ENCODE measurements at places on chromosomes 1 and 21. TPM values are rescaled to one million over a fixed set of nuclear protein-coding genes. Genes with fewer than 3 reads are reported as not detected.

DNA sequence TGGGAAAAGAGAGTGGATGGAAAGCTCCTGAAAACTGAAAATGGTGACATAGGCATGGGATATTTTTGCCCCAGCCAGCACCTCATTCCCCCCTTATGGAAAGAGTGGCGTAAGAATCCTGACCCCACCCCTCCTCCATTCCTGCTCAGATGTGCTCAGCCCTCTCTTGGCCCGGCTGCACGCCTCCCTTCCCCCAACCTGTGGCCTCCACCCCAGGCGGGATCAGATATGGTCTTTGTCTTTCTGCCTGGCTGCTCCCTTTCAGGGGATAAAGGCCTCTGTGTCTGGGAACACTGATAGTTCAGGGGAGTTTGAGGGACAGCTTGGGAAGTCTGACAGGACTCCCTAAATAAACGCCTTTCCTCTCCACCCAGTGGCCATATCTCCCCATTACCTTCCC is 49.8 kb downstream of the KIRREL1 start:
- DNase-seq: no peak

DNA sequence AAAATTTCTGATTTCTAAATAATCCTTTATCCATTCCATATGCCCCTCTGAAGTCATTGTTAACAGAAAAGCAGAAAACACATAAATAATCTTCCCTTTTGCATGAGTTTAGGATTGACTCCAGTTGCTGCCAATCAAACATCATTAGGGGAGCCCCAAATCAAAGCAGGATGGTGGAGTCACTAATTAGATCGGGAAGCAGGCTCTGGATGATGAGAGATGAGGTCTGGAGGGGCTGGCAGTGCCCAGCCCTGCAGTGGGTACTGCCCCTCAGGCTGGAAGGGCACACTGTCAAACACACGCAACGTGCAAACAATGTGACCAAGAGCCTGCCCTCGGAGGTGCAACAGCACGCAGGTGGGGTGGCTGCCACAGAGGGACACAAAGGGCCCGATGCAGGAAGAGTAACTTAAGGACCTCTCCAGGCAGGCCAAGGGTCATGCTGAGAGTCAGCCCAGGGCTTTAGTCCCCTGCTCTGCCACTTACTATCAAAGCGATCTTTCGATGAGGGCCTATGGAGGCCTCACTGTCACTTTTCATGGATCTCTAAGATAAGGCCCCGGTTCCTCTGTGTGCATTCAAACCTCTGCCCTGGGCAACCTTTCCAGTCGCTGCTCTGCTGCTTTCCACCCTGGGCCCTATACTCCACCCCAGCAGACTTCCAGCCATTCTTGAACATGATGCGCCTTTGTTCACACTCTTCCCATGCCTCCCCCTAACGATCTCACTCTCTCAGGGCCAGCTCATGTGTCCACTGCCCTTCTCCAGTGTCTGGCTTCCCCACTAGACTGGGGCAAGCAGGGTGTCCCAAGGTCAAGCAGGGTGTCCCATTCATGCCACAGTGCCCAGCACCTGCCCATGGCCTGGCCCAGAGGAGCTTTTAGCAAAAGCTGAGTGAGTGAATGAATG is 98.9 kb downstream of the DMRTB1 start:
- no peak for DNase-seq

GRCh38 chr1:186985889-186986491 is 157.2 kb downstream of the PLA2G4A start:
- DNase-seq: no peak

DNA sequence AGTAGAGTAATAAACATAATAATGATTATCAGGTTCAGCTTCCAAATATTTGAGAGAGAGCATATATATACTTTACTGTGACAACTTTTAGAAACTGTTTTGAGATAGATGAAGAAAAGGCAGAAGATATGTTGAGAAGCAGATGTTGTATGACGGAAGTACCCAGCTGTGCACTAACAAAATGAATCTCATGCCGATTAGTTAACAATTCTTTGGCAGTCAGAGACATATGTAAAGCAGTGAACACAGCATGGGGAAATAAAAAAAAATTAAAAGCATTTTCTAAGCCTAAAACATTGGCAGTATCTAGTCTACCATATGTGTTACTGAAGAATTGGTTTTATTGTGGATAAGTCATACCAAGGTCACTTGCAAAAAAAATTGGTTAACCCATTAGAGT is 51.8 kb downstream of the MAGI3 start:
- no peak for DNase-seq

AVPR1B gene
- total RNA-seq: not detected

LAMC2 gene
- total RNA-seq: 13.9 TPM

ALX3 gene
- not detected for total RNA-seq

- no peak for DNase-seq
Observed at GRCh38 chr1:61082311-61083012, at the start of gene NFIA. NFIA (plus strand) TSS chr1:61082561.

- no peak for DNase-seq
Observed at GRCh38 chr1:220876511-220877376, 2.5 kb upstream of the HLX start.

DNA sequence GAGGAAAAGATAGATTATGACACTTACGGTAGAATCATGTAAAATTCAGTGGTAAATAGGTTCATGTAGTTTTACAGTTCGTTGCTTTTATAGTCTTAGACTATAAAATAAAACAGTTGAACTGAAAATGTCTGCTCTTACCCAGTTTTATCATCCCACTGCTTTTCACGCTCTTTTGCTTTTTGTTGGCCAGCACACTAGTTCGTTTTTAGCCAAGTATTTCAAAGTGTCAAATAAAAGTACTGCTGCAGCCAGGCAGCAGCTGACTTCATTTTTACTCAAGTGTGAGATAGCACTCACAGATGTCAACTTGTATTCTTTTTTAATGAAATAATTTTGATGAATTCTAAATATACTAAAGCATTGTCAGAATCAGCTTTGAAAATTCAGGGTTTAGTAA is 18.5 kb upstream of the BTG3 start:
- peak; percentile 37 for DNase-seq

GRCh38 chr21:37073417-37074196 is 553 bp downstream of the TTC3 start:
- DNase-seq: no peak

OR6K3 gene
- not detected for total RNA-seq

GRCh38 chr1:67642629-67643028 is 42.4 kb upstream of the GADD45A start:
- peak; percentile 77 for DNase-seq

GRCh38 chr1:227073786-227074185 is 133.7 kb downstream of the COQ8A start:
- DNase-seq: no peak

DNA sequence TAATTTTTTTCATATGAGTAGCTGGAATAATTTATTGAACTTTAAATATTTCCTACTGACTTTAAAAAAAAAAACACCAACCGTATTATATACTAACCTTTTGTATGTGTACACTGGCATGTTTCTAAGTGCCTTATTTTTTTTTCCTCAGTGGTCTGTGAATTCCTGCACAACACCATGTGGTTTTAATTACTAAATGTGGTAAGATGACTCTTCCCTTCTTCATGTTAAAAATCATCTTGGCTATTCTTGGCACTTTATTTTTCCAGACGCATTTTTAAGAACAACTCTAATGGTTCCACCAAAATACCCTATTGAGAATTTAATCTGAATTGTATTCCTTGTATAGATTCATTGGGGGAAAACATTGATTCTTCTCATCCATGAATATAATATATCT is 28.4 kb downstream of the PPP2R5A start:
- DNase-seq: no peak

RXFP4 gene
- total RNA-seq: not detected

FCN3 gene
- total RNA-seq: 2.9 TPM

DNA sequence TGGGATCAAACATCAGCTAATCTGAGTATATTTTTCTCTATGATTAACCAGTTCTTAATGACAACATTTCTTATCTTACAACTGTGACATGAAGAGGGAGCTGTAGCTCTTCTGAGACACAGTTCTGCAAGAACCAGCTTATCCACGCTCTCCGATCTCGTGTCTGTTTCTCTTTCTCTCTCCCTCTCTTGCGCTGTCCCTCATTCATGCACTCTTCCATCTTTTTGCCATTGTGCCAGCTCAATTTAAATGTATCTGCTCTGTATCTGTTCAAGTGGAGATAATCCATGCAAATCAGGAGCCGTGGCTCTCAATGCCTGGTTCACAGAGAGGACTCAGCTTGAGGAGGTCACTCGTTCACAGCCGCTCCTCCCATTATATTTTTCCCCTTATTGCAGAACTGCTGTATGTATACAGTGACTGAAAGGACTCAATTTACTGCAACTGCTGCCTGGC is 494.7 kb upstream of the ADGRL2 start:
- no peak for DNase-seq

TMEM82 gene
- total RNA-seq: not detected

DNA sequence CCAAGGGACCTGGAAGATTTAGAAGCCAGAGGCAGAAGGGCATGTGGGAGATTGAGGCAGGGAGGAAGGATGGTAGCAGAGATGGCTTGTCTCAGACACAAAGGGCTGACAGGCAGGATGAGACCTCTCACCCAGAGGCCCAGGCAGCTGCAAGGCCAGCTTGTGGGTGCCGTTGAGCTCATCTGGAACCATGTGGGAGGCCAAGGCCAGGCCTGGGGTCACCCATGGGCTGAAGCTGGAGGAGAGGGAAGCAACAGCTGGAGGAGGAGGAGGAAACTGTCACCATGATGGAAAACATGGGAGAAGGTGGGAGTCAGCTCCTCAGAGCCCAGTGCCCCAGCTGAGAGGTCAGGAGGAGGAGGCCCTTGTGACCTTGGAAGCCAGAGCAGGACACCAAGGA is 6.4 kb downstream of the CRABP2 start:
- DNase-seq: no peak

DNA sequence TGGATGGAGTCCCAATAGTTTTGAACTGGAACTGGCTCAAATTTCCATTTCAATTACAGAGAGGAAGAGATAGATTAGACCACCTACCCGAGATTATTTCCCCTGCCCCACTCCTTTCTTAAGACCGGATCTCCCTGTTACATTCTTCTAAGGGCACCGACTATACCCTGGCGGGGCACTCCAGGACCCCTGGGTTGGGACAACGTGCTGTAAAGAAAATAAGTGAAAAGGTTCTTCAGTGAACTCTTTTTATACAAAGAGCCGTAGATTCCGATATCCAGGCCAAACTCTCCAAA is 6.7 kb downstream of the NR5A2 start:
- DNase-seq: no peak

GRCh38 chr21:43317959-43318358 is 109.0 kb downstream of the SIK1 start:
- DNase-seq: no peak

DNA sequence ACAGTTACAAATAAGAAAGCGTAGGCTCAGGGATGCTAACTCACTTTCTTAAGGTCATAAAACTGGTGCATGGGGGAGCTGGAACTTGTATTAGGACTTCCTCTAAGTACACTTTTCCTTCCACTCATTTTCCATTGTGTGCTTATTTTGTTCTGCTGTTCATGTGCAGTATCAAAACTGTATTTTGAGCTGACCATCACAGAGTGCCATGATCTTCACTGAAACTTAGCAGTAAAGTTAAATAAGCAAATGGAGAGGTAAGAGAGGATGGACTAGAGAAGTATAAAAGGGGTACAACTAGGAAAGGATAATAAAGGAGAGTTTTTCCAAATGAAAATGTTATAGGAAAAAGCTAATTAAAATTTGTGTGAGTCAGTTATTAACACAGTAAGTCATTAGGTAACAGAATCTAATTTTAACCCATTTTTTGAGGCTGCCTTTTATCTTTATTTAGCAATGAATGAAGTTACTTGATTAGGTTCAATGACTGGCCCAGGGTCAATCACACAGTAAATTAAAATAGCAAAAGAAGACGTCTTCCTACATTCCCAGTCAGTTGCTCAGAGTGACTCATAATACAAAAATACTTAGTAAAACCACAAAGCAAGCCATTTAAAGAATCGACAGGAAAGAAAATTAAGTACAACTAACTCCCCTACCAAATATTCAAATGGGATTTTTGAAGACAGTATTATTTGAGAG is 165.8 kb upstream of the C1orf105 start:
- DNase-seq: no peak

DNA sequence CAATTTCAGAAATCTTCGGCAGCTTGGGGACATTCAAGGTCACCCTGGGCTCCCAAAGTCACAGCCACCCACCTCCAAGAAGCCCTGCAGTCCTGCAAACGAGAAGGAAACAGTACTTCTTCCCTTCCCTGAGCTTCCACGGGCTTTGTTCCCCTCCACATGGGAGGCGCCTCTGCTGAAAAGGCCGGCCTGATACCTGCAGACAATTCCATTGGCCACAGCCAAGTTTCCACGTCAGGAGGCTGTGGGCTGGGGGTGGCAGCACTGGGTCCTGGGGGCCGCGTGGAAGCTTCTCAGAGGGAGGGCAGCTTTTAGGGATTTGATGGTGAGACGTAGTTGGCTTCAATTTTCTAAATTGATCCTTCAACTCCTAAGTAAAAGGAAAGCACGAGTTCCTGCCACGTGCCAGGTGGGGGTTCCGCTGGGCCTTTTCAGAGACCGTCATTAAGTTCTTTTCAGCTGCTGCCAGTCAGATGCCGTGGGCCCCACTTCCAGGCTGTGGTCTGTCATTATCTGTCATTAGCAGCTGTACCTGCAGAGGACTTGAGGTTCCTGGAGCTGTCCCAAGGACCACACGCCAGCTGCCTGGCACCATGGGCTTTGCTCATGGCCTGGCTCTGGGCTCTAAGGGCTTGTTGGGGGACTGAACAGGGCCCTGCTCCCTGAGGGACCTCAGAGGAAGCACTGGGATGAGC is 98.7 kb downstream of the CRYAA start:
- no peak for DNase-seq

DNA sequence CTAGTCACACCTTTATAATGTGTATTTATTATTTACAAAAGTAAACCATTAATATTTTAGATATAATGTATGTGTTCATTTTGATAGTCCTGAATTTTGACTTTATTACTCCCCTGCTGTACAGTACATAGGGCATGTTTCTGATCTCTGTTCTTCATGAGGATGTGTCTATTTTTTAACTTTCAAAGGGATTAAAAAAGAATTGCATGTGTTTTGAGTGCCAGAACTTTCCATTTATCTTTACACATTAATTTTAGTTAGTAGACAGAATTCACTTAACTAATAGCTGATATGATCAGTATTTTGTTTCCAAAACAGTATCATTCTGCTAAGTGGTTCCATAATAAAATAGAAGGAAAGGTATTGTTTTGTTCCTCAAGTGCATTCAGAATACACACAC is 3.1 kb downstream of the PBX1 start:
- no peak for DNase-seq

- no peak for DNase-seq
Observed at GRCh38 chr1:14970115-14970798, 183.3 kb upstream of the TMEM51 start.

DNA sequence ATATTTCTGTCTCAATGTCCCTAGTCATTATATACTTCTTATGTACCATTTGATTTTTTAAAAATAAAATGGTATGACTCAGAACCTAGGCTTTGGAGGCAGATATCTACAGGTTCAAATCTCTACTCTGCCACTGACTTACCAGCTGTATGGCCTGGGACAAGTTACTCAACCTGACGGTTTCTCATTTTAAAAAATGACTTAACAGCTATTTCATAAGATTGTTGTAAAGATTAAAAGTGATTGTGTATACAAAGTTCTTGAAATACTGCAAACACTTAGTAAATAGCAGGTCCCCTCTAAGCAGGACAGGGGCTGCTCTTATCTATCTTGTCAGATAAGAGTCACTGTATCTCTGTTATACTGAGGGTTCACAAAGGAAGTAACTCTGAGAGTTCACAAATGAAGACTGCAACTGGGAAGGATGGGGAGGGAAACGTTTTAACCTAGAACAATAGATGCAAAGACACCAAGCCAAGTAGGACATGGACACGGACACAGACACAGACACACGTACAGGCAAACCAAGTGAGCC is 2.6 kb downstream of the BCAR3 start:
- DNase-seq: no peak
